ENCODE measurements at places on chromosomes 2 and 18. TPM values are rescaled to one million over a fixed set of nuclear protein-coding genes. Genes with fewer than 3 reads are reported as not detected.

DNA sequence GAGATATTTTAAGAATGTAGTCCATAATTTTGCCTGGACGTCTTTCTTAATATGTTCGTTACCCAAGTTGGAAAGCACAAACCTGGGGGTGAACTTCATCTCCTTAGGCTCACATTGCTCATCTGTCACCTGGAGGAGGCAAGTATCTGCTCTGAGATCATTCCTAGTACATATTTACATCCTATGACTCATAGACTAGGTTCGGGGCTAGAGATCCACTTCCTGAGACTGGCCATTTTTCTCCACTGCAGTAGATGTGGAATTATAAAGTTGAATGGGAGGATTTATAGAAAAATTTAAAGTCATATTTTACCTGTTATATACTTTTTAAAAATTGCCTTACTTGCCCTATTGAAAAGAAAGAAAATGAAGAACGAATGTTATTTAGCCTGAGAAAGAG lies 77.5 kb upstream of the PROKR1 start:
- no peak overlapping the region for H3K4me3 ChIP-seq
- H3K4me1 ChIP-seq: no peaks in the 10 kb centered on the region
- no peaks in the 10 kb centered on the region for H3K27me3 ChIP-seq

Gene TMEM150A
- not detected for total RNA-seq

Gene CRYGD
- not detected for total RNA-seq

Gene GAREM1
- 56.6 TPM for total RNA-seq

Gene CCDC88A
- 48.7 TPM for total RNA-seq

- no peak overlapping the region for H3K4me3 ChIP-seq
- DNase-seq: peak; percentile 70
- no peaks in the 10 kb centered on the region for H3K36me3 ChIP-seq
- no peaks in the 10 kb centered on the region for H3K4me1 ChIP-seq
- no peak overlapping the region for H3K27ac ChIP-seq
Measured at GRCh38 chr2:143685421-143686078, 556.3 kb downstream of the ARHGAP15 start.

Gene CDH20
- total RNA-seq: not detected

Gene MAB21L4
- total RNA-seq: not detected

Gene MYO7B
- total RNA-seq: 155 TPM

GRCh38 chr18:8477615-8478014 lies 131.6 kb upstream of the RAB12 start:
- no peak overlapping the region for H3K4me3 ChIP-seq
- no peak overlapping the region for H3K27ac ChIP-seq
- no peaks in the 10 kb centered on the region for H3K4me1 ChIP-seq
- no peak for DNase-seq

- H3K4me3 ChIP-seq: no peak overlapping the region
- H3K36me3 ChIP-seq: no peaks in the 10 kb centered on the region
- peak; percentile 76 for DNase-seq
- no peaks in the 10 kb centered on the region for H3K27me3 ChIP-seq
- H3K4me1 ChIP-seq: peaks cover 57% of the 10 kb centered on the region
Measured at GRCh38 chr2:43083710-43084698, 142.4 kb downstream of the ZFP36L2 start.

DNA sequence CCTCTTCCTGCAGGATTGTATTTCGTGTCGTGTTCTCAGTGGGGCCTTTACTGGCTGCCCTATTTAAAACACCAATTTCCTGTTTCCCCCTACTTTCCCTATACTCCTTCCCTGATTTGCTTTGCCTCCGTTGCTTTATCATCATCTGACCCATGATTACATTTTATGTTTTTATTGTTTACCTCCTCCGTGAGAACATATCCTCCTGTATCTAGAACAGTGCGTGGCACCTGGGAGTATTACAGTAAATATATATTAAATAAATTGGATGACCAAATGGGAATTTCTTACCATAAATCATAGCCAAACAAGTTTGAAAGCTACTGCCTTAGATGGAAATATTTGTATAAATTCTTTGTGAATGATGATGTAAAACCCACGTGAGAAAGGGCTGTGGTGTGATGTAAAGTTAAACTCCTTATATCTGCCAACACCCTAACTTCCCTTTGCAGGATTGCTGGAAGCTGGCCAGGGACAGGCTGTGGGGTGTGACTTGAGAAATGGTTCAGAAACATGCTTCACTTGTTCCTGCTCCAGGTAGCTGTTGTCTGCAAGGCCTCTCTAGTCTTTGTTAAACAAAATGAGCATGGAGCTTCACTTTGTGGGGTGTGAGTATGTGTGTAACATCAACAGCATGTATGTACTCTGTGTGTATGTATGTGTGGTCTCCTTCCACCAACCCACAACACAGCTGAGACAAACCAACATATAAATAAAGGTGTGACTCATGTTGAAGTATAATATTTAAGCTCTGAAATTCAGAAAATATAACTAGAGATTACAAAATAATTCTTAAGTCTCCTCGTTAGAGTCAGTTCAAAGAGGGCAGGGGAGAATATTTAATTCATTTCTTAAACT lies 40.3 kb downstream of the LHCGR start:
- H3K4me1 ChIP-seq: no peaks in the 10 kb centered on the region
- peak; percentile 89 for DNase-seq
- peak overlapping the region; percentile 50 for H3K27ac ChIP-seq
- H3K4me3 ChIP-seq: no peak overlapping the region

DNA sequence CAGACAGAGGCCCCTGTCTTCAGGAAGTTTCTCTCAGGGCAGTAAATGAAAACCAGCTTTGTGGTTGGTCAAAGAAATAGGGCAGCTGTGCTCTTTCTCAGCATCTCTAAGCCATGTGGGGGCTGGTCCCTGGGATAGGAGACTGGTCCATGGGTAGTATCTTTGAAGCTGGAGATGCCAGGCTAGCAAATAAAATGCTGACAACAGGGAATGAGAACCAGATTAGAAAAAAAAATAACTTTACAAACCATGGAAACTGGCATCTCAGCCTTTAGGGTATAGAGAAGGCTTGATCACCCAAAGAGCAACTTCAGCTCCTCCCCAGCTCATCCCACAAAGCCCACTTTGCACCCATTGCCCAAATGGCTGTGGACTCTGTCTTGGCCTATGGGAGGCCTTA lies 138.1 kb downstream of the TTC32 start:
- no peak overlapping the region for H3K4me3 ChIP-seq
- H3K27me3 ChIP-seq: no peaks in the 10 kb centered on the region
- no peaks in the 10 kb centered on the region for H3K36me3 ChIP-seq
- no peak for DNase-seq
- no peaks in the 10 kb centered on the region for H3K4me1 ChIP-seq

DNA sequence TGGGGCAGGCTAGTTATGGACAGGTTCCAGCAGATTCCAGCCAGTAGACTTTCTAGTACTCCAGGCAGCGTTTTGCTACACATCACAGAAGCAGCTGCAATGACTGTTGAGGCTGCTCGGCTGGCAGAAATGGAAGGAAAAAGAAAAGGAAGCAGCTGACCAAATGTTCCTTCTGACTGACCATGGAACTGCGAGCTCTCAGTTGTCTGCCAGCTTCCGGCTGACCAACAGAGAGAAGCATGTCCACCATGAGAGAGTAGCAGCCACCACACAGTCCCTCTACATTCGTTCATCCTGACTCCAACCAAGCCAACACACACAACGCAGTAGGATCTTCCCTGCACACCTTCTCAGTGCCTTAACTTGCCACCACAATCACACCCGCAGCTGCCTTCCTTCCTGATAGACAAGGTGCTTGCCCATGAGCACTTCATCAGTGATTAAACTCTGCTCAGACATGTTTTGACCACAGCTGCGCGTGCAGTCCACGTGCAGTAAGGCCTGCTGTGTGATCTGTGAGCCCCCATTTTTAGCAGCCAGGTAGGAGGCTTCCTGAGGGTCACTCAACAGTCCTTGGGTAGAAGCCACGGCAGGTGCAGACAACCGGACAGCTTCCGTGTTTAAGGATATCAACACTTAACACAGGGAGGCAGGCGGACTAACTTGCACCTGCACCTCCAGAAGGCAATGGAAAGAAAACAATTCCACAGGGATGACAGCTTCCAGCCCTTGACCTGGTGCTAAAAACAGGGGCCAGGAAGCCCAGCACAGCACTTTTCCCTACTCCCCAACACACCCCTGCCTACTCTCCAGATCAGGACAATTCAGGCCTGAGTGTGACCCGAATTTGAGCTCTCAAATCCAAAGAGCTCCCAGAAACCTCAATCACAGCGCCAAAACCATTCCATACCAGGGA lies 996 bp downstream of the TGFBRAP1 start:
- peaks cover 13% of the 10 kb centered on the region for H3K36me3 ChIP-seq
- peaks cover 32% of the 10 kb centered on the region for H3K4me1 ChIP-seq
- DNase-seq: peak; percentile 65
- peak overlapping the region; percentile 86 for H3K27ac ChIP-seq
- peak overlapping the region; percentile 70 for H3K4me3 ChIP-seq

DNA sequence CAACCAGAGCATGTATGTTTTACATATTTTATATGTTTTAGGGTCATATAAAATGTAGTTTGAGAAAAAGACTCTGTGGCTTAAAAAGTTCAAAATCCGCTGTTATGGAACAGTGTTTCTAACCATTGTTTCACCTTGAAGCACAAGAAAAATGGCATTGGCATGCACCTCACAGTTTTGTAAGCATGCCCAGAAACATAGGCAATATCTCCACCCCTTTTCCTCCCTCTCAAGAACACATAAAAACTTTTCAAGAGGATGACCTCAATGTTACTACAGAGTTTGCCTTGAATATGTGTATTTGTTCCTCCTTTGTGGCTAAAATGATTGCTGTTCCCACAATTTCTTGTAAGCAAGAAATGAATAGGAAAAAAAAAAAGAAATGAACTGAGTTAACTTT lies 29.3 kb upstream of the SLC40A1 start:
- H3K27me3 ChIP-seq: no peaks in the 10 kb centered on the region
- H3K36me3 ChIP-seq: no peaks in the 10 kb centered on the region
- H3K4me1 ChIP-seq: peaks cover 35% of the 10 kb centered on the region
- H3K27ac ChIP-seq: no peak overlapping the region

DNA sequence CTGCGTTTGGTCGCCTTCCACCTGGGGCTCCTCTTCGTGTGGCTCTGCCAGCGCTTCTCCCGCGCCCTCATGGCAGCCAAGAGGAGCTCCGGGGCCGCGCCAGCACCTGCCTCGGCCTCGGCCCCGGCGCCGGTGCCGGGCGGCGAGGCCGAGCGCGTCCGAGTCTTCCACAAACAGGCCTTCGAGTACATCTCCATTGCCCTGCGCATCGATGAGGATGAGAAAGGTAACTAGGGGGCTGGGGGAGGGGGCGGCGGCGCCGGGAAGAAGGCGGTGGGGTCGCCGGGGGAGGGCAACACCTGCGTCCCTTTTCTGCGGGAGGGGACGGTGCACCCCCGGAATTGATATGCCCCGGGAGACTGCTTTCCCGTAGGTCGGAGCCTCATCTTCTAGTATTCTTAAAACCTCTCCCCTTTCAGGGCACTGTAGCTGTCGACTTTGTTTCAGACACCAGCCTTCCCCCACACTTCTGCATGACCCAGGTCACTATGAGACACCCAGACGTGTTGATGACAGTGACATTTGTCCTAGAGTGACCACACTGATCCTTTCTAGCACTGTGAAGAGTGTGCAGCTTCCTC lies 755 bp downstream of the SPAST start:
- peak overlapping the region; percentile 95 for H3K4me3 ChIP-seq
- no peak for DNase-seq
- peak overlapping the region; percentile 98 for H3K27ac ChIP-seq
- peaks cover 37% of the 10 kb centered on the region for H3K4me1 ChIP-seq
- H3K27me3 ChIP-seq: no peaks in the 10 kb centered on the region
- no peaks in the 10 kb centered on the region for H3K36me3 ChIP-seq

Gene BCL2
- 53.9 TPM for total RNA-seq

Measured in stomach (tissue), 19 donors.